ENCODE measurements at places on chromosomes 16 and 17.

- DNase-seq, result no peak
Measured at GRCh38 chr17:35051183-35051578, 12.3 kb downstream of the RFFL start.

GRCh38 chr17:34645594-34645993, 66.2 kb downstream of the TMEM132E start:
- DNase-seq, result no peak

GRCh38 chr16:3356118-3356517, 429 bp downstream of the OR2C1 start:
- no peak for DNase-seq

- no peak for DNase-seq
Measured at GRCh38 chr16:35754391-35755369, 2295.3 kb downstream of the TP53TG3F start.

DNA sequence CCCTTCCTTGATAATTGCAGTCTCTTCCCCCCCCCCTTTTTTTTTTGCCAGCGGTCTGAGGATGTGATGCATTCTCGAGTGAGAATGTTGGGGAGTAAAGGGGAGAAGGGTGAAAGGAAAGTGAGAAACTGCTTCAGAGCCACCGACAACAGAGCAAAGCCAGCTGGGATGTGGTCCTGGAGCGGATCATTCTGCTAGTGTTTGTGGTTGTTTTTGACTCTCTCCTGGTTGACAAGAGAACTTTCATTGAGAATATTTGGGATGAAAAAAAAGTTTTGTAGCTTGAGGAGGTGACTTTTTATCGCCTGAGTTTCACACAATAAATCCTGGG, 1.3 kb downstream of the NF1 start:
- no peak for DNase-seq

GRCh38 chr17:33908363-33909064, 346.6 kb upstream of the CCL2 start:
- DNase-seq, result no peak

DNA sequence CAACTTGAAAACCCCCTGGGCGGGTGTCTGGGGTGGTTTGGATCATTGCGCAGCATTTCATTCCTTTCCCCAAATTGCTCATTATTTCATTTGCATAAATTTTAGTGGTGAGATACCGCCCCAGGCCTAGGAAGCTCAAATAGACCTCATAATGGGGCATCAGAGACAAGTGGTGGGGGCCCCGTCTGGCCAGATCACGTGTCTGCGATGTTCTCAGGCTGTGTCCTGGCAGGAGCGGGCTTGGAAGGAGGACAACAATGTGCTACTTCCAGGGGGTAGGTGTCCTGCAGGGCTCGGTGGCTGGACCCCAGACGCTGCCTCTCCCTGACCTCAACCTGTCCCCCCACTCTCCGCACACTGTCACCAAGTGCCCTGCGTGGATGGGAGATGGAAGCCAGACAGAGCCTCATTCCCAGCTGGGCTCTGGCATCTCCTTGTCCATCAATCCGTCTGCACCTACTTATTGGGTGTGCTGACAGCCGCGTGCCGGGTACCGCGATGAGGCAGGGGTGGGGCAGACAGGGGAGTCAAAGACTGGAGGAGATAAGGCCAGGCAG, 116.9 kb downstream of the NTN1 start:
- no peak for DNase-seq

GRCh38 chr16:15418206-15418605, 16.2 kb upstream of the BMERB1 start:
- DNase-seq, result no peak

DNA sequence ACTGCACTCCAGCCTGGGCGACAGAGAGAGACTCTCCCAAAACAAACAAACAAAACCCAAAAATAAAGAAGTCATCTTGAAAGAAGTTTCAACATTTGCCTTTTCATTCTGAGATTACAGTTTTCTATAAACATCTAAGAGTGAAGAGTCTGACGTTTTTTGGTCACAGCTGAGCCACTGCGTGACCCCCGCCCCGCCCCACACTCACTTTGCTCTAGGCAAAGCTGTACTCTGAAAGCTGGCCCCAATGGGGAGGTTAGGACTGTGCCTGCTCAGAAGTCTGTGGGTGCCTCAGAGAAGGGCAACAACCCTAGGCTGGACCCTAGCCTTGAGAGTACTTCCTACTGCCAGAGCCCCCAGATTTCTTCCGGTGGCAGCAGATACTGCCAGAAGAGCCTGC, 19.3 kb downstream of the CYB5D2 start:
- no peak for DNase-seq

- peak; percentile 53 for DNase-seq
Measured at GRCh38 chr16:25256695-25257469, 763 bp downstream of the ZKSCAN2 start.

GRCh38 chr17:48790607-48791127, 26.4 kb downstream of the TTLL6 start:
- no peak for DNase-seq
